Retina (tissue), 1 donor: ENCODE measurements at places on chromosomes 3 and 15.

DNA sequence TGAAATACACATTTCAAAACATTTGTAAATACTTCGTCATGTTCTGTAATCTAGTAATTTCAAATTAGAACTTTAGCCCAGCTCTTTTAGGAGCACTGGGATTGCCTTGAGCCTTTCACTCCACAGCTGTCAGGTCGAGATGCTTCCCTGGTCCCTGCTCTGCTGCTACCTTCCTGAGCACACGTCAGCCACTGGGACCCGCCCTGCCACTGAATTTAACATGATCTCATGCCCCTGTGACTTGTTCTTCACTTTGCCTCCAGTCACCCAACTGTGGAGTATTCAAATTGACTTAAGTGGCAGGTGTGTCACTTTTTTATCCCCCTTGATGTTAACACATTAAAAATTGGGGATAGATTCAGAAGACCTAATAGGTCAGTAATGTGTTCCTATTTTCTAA lies 3.3 kb downstream of the ARRDC4 start:
- no peak for DNase-seq

DNA sequence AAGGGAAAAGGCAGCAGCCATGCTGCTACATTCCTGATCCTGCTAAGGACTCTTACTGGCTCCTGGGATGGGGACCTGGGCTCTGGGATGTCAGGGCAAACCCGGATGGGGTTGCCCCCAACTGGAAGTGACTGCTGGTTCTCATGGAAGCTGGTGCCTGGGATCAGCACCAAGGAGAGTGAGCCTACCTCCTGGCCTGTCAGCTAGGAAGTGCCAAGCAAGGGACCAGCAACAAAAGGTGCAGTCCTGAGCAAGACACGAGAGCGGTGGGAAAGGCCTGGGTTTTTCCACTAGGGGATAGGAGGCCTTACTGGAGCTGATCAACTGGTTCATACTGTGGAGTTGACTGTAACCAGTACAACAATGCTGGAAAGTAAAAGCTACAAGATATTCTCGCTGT lies 47.9 kb upstream of the SYNM start:
- no peak for DNase-seq

- DNase-seq, result no peak
Measured at GRCh38 chr15:36449662-36450145, 129.7 kb upstream of the CDIN1 start.

- no peak for DNase-seq
Measured at GRCh38 chr3:81416812-81417211, 344.6 kb downstream of the GBE1 start.

GRCh38 chr3:147189016-147189415 lies 217.3 kb downstream of the ZIC4 start:
- DNase-seq, result no peak

DNA sequence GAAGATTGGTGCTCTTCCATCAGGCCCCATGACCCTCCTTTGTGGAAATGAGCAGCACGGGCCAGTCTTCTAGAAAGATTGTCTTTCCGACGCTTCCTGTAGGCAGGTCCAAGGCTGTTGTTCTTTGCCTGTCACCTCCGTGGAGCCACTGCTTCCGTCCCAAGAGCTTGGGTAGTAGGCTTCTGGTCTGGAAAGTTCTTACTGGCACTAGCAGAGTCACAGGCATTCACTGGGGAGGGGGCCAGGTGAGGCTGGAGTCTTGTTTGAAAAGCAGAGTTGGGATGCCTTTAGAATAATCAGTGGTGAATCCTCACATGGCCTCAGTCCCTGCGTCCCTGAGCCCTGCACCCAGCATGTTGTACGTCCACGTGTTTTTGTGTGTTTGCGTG lies 76.2 kb upstream of the ADPGK start:
- DNase-seq, result no peak

DNA sequence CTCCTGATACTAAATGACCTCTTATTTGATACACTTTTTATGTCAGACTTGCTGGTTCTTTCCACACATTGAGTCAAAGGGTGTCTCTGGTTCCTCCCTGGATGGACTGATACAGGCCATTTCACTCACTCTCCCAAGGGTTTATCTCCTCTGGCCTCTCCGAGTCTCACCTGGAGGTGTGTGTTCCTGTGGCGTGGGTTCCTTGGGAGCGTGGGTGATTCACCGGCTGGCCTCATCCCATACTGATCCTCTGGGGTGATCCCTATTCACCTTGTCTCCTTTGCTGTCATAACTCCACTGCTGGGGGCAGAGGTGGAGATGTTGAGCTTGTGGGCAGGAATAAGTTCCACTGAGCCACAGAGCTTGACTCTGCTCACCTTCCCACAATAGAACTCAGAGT lies 61.1 kb downstream of the ST6GAL1 start:
- DNase-seq, result no peak

DNA sequence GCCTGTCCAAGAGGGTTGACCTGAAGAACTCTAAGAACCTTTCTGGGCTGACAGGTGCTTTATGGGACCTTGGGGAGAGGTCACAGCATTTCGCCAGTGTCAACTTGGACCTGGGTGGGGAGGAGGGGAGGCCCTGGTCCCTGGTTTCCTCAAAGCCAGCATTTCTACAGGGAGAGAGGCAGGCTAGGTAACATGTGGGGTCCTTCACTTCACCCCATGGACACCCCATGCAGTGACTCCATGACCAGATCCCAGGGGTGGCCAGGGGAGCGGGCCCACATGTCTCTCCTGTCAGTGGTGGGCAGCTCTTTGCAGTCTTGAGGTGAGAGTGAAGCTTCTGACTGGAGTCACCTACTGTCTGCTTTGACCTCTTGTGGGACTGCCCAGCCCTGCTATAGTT lies 35.8 kb downstream of the GOLGA6L10 start:
- no peak for DNase-seq

GRCh38 chr3:173615661-173616060 lies 218.1 kb downstream of the NLGN1 start:
- DNase-seq, result no peak

GRCh38 chr3:126926684-126927400 lies 56.1 kb upstream of the PLXNA1 start:
- DNase-seq, result no peak

GRCh38 chr3:99895703-99896441 lies 78.2 kb downstream of the CMSS1 start:
- no peak for DNase-seq

DNA sequence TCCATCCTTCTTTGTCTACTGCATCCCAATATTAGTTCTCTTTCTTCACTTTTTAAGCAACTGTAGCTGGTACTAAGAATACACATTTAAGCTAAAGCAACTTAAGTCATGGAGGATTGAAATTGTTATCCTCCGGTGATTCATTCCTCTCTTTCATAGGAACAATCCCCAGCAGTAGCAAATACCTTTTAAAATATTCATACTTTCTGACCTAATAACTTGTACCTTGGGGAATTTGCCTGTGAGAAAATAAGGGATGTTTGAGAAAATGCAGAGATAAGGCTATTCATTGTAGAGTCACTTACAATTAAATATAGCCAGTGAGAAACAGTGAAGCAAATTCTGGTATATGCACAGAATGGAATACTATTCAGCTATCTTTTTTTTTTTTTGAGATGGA lies 66.0 kb downstream of the VPS13C start:
- DNase-seq, result no peak

- DNase-seq, result no peak
Measured at GRCh38 chr3:31210068-31210645, 315.7 kb upstream of the GADL1 start.

- DNase-seq, result no peak
Measured at GRCh38 chr3:101902041-101902440, 52.7 kb downstream of the NFKBIZ start.

DNA sequence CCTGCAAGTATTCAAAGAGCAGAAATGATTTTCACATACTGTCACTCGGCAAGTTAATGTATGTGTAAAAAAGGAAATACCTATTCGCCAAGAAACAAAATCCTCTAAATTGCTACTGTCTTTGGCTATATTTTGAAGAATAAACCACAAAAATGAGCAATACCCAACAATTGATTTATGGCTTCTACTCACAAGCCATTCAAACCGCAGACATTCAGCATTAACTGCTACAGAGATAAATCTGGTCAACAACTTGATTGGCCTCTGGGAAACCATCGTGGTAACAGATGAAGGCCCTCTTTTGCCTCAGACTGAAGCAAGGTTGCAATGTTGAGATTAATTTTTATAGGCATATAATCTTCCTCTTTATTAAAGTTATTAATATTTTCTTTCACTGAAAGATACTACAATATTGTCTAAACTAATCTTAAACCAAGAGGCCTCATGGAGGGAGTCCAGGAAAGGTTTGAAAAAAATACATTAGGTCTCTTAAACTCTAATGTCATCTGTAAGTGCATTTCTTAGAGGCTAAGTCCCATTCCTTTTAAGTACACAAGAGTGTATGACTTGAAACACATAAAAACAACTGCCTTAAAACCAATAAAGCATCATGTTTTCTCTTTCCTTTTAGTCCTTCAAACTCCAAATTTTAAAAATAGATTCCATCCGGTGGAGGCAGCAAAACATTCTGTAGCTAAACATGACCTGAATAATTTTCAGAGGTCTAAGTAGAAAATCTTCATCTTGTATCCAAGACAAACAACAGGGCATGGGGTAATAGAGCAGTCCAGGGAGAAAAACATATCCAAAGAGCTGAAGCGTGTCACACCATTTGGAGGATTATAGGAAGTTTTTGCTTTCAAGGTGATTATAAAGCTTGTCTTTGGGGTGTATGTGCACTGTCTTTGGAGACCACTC lies 162.4 kb upstream of the TGFBR2 start:
- DNase-seq, result no peak

DNA sequence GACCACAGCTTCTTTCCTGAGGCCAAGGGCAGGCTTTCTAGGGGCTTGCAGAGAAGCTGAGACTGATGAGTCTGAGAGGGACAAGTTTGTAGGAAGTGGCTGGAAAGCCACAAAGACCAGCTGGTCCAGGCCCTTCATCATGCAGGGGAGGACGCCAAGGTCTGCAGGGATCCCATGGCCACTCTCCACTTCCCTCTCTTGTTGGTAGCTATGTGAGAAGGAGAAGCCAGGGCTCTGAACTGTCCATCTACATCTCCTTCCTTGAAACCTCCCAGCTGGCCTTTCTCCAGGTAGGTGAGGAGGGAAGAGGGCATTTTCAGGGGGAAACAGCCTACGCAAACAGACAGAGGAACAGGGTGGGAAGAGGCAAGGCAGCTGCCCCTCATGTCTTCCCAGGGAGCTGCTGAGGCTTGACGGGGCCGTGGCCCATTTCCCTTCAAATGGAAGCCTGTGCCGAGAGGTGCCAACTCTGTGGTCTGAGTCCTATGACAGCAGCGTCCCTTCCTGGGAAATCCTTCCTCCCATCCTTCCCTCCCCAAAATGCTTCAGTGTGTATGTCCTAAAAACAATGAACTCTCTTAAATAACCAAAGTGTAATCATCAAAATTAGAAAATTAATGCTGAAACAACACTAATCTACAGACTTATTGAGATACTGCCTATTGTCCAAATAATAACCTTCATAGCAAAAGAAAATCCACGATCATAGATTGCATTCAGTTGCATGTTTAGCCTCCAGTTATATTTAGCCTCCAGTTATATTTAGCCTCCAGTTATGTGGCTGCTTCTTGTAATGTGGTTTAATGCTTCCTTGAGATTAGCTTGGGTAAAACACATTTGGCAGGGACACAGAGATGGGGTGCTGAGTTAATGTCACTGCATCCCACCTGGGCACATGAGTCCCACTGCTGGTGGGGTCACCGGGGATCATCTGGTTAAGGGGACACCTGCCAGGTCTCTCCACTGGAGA lies 36.0 kb downstream of the GNB5 start:
- DNase-seq, result no peak

DNA sequence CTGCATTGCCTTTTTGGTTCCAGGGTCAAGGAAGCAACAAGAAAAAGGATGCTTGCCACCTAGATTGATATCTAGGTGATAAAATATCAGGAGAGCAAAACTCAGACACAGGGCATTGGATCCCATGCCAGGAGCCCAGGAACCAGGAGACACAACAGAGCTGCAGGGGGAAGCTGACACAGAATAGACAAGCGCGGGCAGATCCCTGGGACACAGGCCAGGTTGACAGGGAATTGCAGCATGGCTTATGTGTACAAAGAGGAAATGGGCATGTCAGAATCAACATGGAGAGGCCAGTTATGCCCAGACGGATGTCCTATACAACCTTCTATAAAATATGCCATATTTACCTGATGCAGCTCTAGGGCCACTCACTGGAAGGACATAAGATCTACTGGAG lies 84.2 kb downstream of the SEMA6D start:
- DNase-seq, result no peak

DNA sequence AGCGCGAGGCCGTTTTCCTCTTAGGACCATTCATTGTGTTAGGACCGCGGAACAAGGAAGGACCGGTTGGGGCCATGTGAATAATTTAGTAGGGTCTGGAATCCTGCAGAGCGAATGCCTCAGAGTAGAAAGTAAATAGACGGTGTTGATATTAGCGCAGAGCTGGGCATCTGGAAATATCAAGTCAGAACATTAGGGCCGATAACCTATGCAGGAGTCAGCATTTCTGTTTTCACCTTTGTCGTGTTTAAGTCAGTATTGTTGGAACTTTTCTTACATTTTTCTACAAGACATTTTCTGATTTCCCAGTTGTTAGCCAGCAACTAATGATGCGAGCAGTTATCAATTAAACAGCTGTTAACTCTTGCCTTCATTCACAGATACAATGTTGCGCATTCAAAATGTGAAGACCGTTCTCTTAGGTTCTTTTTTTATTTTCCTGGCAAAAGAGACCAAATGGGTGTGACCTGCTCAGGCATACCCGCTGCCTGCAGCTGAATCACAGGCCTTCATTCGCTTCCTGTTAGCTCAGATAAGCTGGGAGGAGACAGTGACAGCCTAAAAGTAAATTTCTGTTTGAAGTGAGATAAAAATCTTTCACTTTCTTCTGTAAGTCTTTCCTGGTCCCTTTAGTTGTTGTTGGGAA lies 966 bp upstream of the PKM start:
- no peak for DNase-seq

DNA sequence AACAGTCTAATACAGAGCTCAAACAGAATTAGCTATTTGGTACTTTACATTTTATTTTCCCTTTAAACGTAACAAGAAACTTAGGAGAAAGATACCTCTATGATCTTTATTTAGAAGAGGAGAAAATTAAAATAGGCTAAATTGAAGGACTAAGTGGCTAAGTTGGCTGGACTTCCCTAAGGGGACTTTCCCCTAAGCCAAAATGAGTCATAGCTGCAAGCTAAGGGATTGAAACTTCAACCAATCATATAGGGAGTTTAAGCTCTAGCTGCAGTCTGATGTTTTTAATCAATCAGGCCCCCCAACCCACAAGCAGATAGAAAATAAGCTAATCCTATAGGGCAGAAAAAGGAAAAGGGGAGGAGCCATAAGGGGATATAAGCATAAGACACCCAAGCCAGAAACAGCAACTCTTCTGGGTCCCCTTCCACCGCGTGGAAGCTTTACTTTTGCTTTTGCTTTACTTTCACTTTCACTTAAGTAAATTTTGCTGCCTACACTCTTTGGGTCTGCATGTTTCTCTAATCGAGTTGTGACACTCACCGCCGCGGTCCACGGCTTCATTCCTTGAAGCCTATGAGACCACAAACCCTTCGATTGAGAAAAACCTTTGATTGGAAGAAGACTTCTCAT lies 1108.5 kb upstream of the EPHA6 start:
- no peak for DNase-seq

- no peak for DNase-seq
Measured at GRCh38 chr3:172550347-172550943, 27.2 kb upstream of the TNFSF10 start.

- DNase-seq, result no peak
Measured at GRCh38 chr3:157769378-157769777, 266.2 kb upstream of the VEPH1 start.

GRCh38 chr3:38653685-38654537 lies 4.4 kb upstream of the SCN5A start:
- DNase-seq, result no peak
